ENCODE measurements at places on chromosomes 7 and 10.

DNA sequence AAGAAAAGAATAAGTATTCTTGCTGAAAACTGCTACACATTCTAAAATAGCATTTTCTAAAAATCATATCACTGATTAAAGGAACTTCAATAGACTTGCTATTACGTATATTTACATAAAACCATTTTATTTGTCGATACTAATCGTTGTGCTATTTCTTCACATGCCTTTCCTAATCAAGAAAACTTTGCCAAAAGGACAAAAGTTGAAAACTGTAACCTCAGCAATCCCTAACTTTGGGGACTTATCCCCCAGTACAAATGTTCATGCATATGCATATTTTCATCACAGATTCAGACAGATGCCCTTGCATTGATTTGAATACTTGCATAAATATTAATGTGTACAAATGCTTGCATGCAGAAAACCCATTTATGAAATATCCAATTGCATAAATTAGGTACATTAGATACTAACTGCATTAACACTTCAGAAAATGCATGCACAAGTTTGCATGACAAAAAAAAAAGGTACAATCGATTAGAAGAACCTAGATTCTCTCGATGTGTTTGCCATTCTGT lies 35.6 kb upstream of the NEBL start:
- no peak for DNase-seq

DNA sequence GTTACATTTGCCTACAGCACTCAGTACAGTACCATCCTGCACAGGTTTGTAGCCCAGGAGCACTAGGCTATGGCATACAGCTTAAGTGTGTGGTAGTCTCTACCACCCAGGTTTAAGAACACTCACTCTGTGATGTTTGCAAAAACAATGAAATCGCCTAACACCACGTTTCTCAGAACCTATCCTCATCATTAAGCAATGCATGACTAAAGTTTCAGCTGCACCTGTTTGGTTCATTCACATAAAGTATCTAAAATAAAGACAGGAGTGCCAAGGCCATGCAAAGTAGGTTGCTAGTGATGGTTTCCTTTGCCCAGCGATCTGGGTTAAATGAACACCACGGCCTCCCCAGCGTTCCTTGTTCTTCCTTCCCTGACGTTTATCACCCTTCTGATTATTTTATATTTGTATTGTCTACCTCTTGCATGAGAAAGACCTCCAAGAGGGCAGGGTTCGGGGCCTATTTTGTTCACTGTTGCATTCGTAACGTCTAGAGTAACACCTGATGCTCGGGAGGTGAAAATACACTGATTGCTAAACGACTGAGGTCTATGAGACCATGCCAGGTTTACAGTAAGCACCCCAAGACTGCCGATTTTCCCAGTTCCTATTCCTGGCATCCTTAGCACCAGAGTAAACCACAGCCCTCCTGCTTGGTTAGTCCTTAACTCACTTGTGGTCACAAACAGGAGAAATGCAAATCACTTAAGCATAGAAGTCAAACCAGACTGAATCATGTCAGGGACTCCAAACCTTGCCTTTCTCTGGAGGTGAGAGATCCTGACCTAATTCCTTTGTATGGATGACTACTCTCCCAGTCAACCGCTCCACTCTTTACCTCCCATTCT lies 204.1 kb upstream of the NFE2L3 start:
- DNase-seq = no peak

GRCh38 chr10:84706875-84707274 lies 378.5 kb downstream of the CCSER2 start:
- DNase-seq = no peak

DNA sequence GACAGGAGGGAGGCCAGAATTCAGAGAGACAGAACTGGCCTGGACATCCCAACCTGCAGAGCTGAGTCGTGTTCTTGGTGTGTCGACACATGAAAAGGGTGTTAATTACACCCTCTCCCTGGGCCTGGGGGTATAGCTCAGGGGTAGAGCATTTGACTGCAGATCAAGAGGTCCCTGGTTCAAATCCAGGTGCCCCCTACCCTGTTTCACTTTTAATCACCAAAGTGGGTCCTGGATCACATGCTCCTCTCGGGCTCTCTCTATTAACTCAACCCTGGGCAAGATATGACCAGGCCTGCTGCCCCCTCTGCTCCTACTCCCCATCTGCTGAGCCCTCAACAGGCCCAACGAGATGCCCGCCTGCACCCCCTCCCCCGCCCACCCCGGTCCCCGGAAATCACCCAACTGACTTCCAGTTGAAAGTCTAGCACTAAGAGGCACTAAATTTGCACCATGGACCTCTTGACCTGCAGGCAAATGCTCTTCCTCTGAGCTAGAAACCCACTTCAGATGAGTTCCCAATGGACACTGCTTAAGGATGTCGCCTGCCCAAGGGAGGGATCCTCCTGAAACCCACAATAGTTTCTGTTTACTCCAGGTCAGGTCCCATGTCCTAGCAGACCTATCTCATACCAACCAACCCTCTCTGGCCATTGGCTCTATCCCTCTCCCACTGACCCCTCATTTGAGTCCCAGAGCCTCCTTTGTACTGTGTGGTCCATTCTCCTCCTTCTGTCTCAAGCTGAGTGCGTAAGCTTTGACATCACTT lies 137.6 kb downstream of the ZNF467 start:
- no peak for DNase-seq

DNA sequence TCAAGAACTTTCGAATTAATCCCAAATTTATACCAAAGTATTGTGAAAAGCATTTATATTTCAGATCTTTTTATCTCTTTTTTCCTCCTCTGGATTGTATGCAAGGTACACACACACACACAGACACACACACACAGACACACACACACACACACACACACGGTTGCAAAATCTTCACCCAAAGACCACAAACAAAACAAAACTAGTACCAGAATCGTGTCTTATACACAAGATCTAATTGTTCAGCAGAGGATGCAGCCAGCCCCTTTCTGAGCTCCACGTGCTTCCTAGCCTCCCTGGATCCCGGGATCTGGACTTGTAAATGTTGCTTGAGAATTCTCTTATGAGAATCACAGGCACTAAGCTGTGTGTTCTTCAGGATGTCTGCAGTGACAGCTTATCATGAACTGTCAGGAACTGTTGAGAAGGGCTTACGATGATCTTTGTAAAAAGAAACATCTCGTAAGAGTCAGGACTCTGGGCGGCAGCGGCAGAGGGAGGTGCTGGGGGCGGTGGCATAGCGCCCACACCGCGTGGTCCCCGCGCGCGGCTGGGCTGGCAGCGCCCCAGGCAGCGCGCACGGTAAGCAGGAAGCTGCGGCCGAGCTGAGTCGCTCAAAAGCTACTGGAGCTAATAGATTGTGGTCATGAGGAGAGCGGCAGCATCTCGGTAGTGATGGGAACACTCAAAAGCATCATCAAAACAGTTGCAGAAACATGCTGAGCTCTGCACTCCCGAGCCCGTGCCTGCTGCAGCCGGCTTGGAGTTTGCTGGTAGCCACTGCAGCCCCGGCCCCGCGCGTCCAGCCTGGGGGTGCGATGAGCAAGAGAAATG lies 277.6 kb downstream of the GATA3 start:
- DNase-seq = no peak

GRCh38 chr10:73559590-73559989 lies 31.6 kb downstream of the USP54 start:
- no peak for DNase-seq

DNA sequence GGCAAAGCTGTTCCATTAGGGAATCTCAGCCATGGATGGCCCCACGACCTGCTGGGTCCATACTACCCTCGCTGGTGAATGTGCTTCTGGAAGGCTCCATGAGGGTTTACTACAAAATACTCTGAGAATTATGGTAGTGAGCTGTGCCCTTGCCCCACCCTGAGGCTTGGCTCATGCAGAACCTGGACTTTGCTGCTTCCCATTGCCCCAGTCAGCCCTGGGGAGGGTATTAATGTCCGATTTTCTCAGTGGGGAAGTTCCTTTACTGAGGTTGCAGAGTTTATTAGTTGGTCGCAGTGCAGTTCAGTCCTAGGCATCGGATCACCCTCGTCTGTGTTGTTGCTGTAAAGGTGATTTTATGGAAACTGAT lies 310.1 kb downstream of the WDR37 start:
- no peak for DNase-seq

GRCh38 chr10:119761106-119761505 lies 35.3 kb downstream of the INPP5F start:
- DNase-seq = no peak

DNA sequence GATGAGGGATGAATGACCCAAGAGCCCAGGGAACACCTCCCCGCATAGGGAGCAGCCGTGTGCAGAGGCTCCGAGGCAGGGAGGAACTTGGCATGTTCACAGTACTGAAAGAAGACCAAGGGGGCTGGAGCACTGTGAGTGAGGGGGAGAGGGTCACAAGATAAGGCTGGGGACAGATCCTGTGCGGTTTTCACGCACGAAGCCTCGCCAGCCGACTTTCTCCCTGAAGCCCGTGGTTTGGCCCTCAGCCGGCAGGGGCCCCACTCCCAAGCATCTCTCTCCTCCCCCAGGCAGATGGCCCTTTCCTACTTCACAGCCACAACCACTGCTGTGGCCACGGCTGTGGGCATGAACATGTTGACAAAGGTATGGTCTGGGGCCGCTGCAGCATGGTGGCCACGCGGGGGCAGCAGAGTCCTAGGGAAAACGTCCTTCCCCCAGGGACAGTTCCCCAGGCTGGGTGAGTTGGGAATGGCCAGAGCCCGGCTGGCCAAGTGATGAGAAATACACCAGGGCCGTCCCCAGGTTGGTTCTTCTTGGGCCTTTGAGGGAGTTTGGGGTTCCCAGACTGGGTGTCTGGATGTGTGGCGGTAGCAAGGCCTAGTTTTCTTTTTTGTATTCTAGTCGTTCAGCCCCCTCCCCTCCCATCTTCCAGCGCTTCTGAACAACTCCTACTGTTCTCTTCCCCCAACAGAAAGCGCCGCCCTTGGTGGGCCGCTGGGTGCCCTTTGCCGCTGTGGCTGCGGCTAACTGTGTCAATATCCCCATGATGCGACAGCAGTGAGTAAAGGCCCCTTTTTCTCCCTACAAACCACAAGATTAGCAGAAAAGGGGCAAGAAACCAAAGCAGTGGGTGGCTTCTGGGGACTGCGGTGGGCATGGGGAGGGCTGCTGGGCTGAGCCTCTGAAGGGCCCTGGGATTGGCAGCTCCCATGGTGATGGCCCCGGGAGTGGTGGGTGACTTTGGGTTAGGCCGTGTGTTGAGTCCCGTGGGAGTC lies 14.4 kb upstream of the WBP1L start:
- DNase-seq = no peak

- no peak for DNase-seq
Measured at GRCh38 chr10:89207181-89207800, at the start of gene CH25H. TSS of gene CH25H (minus strand) at chr10:89207317. CDS start at chr10:89207292, 25 bp downstream.

- no peak for DNase-seq
Measured at GRCh38 chr7:70710651-70711050, 421.3 kb upstream of the GALNT17 start.

DNA sequence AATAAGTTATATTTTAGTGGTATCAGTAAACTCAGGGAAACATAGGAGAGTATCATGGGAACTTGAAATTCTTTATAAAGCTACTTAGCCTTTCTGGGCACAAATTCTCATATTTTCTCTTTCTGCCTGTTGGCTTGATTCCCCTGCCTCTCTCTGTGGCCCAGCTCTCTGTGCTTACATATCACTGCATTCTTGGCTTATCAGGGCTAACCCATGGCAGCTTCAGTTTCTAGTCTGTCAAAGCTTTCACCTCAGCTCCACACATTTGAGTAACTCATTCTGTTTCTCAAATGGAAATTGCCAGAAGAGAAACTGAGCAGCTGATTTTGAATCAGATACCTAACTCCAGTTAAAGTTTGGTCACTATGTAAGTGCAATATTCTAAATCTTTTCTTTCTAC lies 713.1 kb downstream of the DNAJB9 start:
- DNase-seq = no peak

DNA sequence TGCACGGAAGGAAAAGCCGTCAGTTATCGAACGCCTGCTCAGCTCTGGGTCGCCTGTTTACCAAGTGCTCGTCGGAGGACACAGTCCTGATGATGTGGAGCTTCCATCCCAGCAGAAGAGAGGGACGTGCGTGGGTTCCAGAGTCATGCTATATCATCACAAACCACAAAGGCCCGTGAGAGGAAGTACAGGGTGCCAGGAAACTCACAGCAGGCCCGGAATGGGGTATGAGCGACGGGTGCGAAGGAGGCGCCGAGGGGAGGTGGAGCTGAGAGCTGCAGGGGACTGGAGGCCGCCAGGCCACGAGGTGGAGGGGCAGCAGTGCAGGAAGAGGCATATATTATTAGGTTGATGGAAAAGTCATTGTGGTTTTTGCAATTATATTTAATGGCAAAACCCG lies 102.5 kb downstream of the ACTR3B start:
- no peak for DNase-seq

GRCh38 chr7:101588131-101588935 lies 40.8 kb downstream of the MYL10 start:
- DNase-seq = no peak

DNA sequence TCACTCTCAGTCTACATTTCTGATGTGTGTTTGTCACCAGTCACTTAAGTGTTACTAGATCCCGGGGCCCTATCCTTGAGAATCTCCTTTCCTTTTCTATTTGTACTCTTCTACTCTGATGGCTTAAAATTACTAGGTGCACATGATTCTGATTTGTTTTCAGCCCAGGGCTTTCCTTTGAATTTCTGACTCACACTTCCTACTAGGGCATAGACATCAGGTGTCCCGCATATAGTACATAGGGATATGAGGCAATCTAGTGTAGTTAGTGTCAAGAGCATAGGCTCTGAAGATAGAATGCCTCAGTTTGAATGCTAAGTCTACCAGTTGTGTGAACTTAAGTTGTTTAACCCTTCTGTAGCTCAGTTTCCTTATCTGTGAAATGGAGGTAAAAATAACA lies 49.4 kb upstream of the LRRN3 start:
- no peak for DNase-seq

GRCh38 chr10:13708256-13708990 lies 121.7 kb downstream of the PRPF18 start:
- DNase-seq = no peak

DNA sequence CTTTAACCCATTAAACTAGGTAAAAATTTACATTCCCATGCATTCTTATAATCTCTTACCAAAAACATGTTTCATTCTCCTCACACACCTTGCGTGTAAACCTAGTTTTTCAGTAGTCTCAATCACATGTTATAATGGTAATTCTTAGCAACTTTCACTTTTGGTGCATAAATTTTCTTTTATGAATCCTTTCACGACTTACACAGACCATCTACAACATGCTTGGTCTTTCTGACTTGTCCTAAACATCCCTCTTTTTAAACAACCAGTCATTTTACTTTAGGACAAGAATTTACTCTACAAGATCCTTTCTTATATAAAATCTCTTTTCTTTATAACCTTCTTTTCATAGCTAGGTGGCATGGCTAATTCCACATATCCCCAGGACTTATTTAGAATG lies 25.8 kb downstream of the FBXL13 start:
- DNase-seq = no peak

GRCh38 chr10:42640610-42641229 lies 2.4 kb upstream of the ZNF33B start:
- DNase-seq = no peak

- DNase-seq = no peak
Measured at GRCh38 chr7:474605-475424, 44.8 kb downstream of the PDGFA start.

- no peak for DNase-seq
Measured at GRCh38 chr7:92877367-92877766, 41.0 kb upstream of the CDK6 start.

GRCh38 chr7:29009947-29010346 lies 51.8 kb upstream of the TRIL start:
- no peak for DNase-seq

Data from NCI-H2081 treated with DMSO at 0.1 percent for 48 hours (cell line).